ENCODE measurements at places on chromosomes 11 and 22.

DNA sequence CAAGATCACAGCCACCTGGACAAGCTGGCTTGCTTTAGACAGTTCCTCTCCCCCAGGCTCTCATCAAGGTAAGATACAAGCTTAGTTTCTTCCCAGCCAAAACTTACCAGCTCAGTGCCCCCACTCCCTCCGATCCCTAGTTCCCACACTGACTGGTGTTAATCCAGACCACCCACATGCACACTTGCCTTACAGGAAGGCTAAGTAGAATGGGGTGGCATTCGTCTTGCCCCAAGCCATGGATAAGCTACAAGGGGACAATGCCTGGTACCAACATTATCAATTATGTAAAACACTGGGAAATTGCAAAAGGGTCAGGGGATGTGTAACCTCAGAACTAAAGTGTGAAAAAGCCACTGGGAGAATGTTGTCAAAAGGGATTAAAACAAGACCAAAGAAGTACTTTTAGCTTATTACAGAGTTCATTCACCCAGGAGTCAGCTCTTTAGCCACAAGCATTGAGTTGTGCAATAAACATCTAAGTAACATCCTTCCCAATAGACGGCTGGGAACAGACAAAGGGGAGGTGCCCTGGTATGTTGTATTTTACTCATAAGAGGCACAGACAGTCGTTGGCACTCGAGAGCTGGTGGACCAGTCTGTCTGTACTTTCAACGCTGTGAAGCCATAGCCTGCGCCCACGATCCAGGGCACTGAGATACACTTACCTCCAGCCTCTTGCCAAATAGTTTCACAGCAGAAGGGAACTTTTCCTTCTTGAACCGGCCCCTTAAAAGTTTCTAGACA lies 1.1 kb downstream of the DHCR7 start:
- DNase-seq: no peak

DNA sequence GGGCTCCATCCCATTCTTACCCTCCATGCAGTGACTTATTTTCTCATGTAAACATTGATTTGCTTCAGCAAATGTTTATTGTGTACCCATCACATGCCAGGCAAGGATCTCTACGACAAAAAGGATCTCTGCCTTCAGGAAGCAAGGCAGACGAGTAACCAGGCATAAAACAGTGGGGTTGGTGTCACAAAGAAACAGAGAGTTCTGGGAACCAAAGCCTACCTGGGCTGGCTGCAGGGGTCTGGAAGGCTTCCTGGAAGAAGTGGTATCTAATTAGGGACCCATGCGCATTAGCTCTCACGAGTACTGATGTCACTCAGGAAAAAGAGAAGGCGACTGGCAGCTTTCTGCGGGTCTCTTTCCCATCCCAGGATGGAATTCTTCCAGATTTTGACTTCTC lies 44.5 kb downstream of the KIAA1671 start:
- DNase-seq: no peak

- no peak for DNase-seq
Measured at GRCh38 chr11:15780382-15780781, 576.0 kb downstream of the SOX6 start.

DNA sequence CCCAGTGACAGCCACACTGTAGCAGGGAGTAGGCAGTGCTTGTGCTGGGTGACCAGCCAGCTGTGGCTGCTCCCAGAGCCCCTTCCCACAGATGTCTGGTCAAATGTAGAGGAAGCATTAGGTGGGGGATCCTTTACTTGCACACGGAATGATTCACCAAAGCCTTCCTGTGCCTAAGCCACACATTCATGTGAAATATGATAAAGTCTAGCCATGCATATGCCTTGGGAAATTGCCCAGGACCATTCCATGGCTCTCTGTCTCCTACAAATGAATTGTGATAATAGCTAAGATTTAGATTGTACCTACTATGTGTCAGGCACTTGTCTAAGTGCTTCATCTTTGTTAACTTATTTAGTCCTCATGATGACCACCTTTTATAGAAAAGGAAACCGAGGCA lies 217.5 kb upstream of the E2F8 start:
- DNase-seq: no peak

DNA sequence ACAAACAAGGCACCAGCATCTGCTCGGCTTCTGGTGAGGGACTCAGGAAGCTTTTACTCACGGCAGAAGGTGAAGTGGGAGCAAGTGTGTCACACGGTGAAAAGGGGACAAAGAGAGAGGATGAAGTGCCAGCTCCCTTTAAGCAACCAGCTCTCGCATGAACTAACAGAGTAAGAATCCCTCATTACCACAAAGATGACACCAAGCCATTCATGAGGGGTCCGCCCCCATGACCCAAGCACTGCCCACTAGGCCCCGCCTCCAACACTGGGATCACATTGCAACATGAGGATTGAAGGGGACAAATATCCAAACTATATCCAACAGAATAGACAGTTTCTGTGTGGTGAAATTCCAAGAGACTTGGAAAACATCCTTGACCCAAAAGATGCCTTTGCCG lies 198.2 kb upstream of the POU2AF2 start:
- no peak for DNase-seq

GRCh38 chr11:134055029-134055428 lies 13.8 kb upstream of the JAM3 start:
- DNase-seq: no peak
